ENCODE measurements at places on chromosomes 7 and 10.

- no peak for DNase-seq
These were observed 11.8 kb upstream of the PDCD4 start for GRCh38 chr10:110859973-110860376.

DNA sequence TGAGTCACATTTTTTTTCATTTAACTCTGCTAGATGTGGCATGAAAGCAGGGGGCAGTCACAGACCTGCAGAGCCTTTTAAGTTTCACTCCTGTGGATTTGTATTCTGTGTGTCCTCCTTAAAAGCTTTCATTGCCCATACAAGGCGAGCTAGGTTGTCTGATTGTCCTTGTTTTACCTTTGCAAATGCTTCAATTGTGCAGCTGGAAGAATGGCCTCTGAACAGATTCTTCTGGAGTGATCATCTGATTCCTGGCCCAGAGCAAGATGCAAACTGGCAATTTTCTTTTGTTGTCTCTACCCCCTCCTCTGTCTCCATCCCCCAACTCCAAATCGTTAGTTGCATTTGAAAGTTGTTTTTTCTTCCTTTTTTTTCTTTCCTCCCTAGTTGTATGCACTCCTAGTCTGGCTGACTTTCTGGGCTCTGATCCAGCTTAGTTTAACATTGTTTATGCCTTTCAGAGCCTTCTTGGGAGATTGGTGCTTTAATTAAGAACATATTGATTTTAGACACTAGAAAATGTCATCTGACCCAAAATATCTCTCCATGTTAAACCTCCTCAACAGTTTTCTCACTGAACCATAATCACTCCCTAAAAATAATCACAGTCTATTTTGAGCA lies 150.2 kb downstream of the REEP3 start:
- no peak for DNase-seq

DNA sequence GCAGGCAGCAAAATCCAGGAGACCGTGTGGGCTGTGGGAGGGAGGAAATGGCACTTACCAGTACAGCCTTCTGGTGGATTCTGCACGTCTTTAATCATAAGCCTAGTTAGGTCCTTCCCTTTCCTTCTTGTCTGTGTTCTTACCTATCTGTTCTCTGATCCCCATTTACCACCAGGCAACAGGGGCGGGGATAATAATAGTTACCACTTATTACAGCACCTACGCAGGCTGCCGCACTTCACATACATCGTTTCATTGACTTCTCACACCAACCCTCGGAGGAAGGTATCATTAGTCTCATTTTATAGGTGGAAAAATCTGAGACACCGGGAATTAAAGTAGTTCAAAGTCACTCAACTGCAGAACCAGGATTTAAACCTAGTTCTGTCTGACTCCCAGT lies 4.5 kb upstream of the EPHA1 start:
- no peak for DNase-seq

DNA sequence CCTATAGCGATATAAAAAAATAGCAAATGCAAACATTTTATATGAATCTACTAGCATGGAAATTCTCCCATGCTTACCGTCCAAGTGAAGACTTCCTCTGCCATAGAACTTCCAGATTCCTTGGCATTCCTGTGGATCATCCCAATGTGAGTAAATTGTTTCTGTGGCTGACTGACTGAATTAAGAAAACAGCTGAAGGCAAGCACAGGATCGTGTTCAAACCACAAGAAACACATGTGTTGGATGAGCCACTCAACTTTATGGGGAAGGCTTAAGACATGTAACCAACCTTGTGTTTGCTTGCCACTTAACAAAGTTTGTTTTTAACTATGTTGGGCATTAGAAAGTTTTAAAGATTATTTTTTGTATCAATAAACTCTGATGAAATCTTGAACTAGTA lies 2.6 kb upstream of the MYPN start:
- no peak for DNase-seq

GRCh38 chr10:37476285-37476684 lies 350.9 kb downstream of the ANKRD30A start:
- no peak for DNase-seq

- no peak for DNase-seq
These were observed 228.8 kb upstream of the KIAA1217 start for GRCh38 chr10:23980094-23980493.

DNA sequence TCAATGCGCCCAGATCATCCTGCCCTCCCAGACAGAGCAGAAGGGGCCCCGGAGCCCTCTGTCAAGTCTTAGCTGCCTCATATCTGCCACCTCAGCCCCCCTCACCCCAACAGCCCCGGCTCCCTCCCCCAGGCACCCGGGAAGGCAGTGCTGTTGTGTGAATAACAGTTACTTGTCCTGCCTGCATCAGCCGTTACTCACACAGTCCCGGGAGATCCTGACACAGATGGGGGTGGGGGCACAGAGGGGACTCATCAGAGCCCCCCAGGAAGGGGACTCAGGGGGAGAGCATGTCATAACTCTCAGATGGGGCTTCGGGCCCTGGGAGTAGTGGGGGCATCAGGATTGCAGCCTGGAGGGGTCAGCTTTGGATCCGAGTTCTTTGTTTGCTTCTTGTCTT lies 12.4 kb upstream of the SERPINE1 start:
- DNase-seq, result no peak

DNA sequence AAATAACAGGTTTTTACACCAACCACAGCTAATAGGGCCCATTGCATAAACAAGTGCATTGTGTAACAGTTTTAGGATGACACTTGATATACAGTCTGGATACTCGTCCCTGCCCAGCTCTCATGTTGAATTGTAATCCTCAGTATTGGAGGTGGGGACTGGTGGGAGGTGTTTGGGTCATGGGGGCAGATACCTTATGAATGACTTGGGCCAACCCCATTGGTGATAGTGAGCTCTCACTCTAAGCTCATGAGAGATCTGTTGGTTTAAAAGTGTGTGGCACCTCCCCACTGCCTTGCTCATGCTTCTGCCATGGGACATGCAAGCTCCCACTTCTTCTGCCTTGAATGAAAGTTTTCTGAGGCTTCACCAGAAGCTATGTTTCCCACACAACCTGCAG lies 136.7 kb downstream of the PDE1C start:
- DNase-seq, result no peak

DNA sequence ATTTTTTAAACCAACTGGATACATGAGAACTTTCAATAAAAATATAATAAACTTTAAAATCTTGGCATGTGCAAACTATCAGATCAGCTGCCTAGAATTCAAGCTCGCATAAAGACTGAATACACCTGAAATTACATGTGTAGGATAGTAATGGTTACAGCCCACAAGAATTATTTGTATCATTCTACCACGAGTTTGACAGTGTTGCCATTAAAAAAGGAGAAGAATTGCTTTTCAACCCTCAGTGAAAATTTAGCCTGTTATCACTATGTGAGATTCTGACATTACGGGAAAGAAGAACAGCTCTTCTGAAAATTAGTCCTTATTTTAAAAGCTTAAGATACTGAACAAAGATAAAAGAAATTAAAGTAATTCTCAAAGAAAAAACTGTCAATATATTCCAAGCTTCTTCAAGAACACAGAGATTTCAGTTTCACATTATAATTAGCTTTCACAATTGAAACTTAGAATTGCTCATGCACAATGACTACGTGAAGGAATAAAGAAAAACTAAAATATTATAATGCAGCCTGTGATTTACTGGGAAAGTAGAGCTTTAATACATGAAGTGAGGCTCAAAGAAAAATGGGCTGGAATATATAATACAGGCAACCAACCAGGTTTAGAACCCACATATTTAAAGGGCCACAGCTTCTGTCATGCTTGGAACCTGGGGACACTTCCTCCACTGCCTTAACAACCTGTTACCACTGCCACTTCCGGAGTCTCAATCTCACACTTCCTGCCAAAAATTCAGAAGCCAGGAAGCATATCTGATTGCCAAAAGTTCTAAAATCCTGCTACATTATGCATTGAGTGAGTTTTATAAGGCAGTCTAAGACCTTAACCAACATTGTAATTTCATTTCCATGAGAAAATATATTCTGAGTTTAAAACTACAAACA lies 23.2 kb downstream of the TPK1 start:
- no peak for DNase-seq

GRCh38 chr10:44910602-44911001 lies 535 bp upstream of the TMEM72 start:
- no peak for DNase-seq

DNA sequence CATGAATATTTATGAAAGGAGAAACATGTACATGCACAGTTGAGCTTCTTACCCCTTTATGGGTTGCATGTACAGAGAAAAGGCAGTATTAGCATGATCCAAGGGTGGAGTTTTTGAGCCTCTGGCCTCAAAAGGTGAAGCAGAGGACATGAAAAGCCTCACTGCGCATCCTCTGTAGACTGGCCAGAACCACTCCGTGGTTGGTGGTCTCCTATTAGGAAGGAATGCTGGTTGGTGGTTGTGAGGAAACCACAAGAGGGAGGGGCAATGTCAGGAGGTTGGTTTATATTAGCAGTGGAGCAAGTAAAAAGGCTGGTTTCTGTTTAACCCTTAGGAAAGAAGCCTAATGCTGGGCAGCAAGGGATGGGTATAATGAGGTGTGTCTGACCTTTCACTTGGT lies 37.5 kb downstream of the AHCYL2 start:
- no peak for DNase-seq

GRCh38 chr7:122578350-122578749 lies 120.6 kb downstream of the RNF133 start:
- DNase-seq, result no peak

DNA sequence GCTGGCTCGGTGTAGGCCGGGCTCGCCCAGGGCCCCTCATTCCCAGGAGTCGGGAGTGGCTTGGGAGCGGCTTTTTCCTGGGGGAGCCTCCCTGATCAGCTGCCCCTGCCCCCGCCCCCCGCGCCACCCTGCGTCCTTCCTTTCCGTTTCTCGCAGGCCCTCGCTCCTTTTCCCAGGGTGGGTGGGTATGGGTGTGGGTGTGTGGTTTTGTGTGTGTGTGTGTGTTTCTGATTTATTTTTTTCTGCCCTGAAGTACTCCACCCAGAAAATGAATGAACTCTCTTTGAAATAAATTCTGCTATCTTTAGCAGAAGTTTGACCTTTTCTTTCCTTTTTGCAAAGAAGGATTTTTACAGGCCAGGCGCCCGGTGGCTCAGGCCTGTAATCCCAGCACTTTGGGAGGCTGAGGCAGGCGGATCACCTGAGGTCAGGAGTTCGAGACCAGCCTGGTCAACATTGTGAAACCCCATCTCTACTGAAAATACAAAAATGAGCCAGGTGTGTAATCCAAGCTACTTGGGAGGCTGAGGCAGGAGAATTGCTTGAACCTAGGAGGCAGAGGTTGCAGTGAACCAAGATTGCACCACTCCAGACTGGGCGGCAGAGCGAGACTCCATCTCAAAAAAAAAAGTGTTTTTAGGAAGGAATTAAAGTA lies 30.0 kb upstream of the AP5Z1 start:
- no peak for DNase-seq

DNA sequence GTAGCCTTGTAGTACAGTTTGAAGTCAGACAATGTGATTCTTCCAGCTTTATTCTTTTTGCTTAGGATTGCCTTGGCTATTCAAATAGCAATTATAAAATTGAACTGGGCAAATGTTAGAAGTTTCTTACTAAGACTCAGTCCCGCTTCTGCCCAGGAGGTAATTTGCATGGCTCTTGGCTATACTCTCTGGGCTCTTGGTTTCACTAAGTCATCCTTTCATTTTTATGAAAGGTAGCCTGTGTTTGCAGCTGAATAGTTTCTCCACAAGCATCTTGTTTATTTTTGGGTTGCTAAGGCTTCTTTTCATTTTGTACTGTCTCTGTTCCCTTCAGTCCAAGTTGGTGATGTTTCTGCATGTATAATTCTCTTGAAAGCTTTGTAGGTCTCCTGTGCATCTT lies 340.6 kb downstream of the SH2D4B start:
- DNase-seq, result no peak

DNA sequence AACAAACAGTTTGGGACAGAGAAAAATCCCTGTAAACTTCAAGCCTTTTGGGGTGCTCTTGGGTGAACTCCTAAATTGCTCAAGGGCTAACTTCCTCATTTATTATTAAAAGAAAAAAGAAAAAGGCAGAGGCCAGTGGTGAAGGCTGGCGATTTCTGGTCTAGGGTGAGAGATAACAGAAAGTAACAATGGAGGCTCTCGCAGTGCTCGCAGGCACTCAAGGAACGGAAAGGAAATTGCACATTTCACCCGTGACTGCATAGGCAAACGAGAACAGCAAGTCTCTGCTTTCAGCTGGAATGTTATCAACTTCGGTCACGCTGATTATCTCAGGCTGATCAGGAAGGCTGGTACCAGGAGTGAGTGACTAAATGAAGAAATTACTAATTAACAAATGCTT lies 70.7 kb downstream of the PRKAG2 start:
- no peak for DNase-seq

DNA sequence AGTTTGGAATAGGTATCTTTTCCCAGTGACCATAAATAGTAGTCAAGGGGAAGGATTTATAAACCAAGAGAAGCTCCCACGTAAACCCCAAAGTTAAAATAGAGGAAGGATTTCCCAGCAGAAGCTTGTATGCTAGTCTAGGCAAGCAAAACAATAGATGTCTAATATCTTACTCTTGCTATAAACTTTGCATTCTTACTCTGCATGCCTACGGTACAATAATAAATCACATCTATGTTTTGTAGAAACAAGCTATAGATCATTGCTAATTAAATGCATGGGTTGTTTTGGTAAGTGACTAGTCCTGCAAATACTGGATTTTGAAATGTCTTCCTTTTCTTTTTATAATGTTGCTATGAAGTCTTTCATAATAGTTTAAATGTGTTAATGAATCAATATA lies 585.5 kb downstream of the INHBA start:
- no peak for DNase-seq

- DNase-seq, result no peak
These were observed 947.3 kb downstream of the IPMK start for GRCh38 chr10:57320416-57320815.

- no peak for DNase-seq
These were observed 96.3 kb downstream of the BICC1 start for GRCh38 chr10:58608826-58609531.

GRCh38 chr7:155741805-155742204 lies 70.5 kb downstream of the SHH start:
- no peak for DNase-seq

DNA sequence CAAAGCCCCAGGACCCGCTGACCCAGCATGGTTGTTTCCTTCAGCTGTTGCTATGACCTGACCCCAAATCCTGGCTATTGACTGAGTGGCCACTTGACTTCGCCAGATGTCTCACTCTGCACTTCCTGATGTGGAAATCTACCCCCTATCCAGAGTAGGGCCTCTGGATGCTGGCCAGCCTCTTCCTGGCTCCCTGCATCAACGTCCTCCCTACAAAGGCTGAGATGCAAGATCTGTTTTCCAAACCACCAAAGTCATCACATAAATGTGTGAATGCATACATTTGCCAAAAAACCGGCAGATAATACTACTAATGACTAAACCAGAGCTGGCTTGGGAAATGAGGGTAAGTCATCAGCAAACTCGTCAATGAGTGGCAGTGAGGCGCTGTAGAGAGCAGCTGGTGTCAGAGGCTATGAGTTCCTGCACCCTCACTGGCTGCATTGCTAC lies 70.4 kb downstream of the PYROXD2 start:
- no peak for DNase-seq

DNA sequence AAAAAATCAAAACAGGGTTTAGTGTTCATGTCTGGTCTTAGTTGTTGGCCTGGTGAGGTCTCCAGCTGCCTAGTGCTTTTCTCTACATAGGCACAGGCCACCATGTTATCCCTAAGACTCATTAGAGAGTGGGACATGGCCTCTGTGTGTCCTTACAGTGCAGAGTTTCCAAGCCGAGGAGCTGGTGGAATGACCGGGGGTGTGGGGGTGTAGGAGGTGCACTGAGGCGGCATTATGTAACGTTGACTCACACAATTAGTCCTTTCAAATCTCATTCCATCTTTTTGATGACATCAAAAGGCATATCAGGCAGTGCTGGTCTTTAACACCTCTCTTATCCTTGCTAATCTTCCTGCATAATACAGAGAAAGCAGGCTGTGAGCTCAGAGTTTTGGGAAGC lies 71.3 kb downstream of the MTPN start:
- DNase-seq, result no peak
